ENCODE measurements at places on chromosomes 1 and 21. TPM values are rescaled to one million over a fixed set of nuclear protein-coding genes. Genes with fewer than 3 reads are reported as not detected.

Gene SLAMF9
- not detected for total RNA-seq

Gene TNFRSF14
- total RNA-seq, result 66.6 TPM

Gene EPHB2
- 55.1 TPM for total RNA-seq

Gene S100A14
- 1.3 TPM for total RNA-seq

Gene WDTC1
- 36.3 TPM for total RNA-seq

Gene TMEM82
- total RNA-seq, result not detected

Gene TP73
- total RNA-seq, result 0.83 TPM

Gene TMEM240
- total RNA-seq, result 12.9 TPM

Gene TRIM58
- total RNA-seq, result 0.52 TPM

Gene NHLH1
- 0.10 TPM for total RNA-seq

Gene KCNA2
- total RNA-seq, result 0.65 TPM

Gene TNFSF18
- not detected for total RNA-seq

Gene RAB7B
- 5.2 TPM for total RNA-seq

Gene AQP10
- 0.23 TPM for total RNA-seq

Gene PDE4DIP
- total RNA-seq, result 25.9 TPM

Gene ITSN1
- total RNA-seq, result 28.3 TPM
